CD4-positive, alpha-beta T cell treated with Interleukin-17A for 1 hour (primary cell): ENCODE measurements at places on chromosomes 11 and 22.

- no peak for DNase-seq
Observed at GRCh38 chr11:126182787-126183445, 28.5 kb downstream of the RPUSD4 start.

DNA sequence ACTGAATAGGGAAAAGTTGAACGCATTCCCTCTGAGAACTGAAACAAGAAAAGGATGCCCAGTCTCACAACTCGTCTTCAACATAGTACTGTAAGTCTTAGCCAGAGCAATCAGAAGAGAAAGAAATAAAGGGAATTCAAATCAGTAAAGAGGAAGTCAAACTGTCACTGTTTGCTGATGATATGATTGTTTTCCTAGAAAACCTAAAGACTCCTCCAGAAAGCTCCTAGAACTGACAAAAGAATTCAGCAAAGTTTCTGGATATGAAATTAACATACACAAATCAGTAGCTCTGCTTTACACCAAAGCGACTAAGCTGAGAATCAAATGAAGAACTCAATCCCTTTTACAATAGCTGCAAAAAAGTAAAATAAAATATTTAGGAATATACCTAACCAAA is 471.2 kb upstream of the CNTN5 start:
- DNase-seq, result no peak

- no peak for DNase-seq
Observed at GRCh38 chr11:95725196-95725595, 64.4 kb downstream of the FAM76B start.

DNA sequence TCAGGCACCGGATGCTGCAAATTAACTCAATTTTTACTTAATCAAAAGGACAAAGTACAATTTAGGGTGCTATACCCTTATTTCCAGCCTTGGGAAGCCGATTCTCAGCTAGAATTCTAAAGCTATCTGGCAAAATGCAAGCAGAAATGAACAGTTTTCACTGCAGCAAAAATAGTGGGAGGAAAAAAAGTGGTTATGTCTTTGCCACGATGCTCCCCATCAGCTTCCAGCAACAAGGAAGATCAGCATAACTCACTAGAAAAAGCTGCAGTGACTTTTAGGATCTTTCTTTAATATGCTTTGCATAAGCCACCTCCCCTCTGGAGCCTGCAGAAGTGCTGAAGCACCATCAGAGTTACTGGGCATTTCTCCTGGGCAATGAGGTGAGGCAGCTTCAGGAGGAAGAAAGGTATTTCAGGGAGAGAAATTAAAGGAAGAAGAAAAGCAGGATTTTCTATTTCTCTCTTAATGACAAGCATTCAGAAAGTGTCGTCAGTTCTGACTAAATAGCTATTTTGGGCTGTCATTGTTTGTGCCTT is 702.9 kb downstream of the DLG2 start:
- DNase-seq, result no peak

DNA sequence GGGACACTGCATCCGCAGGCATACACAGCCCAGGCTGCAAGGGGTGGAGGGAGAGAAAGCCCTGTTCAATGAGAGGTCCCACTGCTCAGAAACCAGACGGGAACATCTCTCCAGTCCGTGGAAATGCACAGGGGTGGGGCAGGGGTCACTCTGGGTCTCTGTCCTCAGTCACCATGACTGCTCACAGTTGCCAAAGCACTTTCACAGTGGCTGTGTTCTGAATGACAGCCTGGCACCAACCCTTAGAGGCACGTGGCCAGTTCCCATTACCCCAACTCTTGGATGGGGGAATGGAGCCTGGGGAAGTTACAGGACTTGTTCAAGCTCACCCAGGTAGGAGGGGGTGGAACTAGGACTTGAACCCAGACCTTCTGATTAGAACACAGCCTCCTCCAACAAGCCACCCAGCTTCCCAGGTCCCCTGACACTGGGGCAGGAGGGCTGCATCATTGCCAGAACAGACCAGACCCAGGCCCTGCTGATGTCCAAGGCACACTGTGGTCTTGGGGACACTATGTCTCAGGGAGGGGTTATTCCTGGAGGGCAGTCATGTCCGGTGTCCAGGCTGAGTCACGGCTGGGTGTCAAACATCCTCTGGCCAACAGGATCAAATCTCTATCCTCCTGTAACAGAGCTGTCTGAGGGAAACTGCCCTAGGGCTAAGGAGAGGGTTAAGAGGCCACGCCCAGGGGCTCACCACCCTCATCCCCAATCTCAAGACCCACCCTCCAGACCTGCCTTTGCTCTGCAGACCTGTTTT is 8.2 kb downstream of the ZNF70 start:
- DNase-seq, result no peak

- DNase-seq, result no peak
Observed at GRCh38 chr11:79269611-79270307, 171.1 kb downstream of the TENM4 start.

DNA sequence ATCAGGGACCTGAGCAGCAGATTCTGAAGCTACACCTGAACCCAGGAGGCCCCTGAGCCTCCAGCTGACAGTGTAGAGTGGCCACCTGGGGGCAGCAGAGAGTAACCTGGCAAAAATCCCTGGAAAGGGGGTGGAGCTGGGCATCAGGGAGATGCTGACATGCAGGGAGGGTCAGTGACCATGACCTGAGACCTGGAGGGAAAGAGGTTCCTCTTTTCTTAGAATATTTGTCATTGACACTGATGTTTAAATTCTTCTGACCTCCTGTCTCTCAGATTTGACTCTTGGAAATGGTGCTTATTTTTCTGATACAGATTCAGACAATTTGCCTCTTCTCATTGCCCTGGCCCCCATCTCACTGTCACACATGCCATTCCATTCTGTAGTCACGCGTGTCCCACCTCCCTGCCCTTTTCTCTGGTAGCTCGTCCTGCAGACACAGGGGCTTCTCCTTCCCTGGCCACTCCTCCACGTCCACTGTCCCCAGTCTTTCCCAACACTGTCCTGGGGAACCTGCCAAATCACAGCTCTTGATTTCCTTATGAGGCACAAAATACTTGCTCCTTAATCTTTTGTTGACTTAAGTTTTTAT is 117.2 kb upstream of the IGLL5 start:
- DNase-seq, result peak; percentile 57

- no peak for DNase-seq
Observed at GRCh38 chr22:46528121-46528610, 9.3 kb downstream of the CELSR1 start.

GRCh38 chr22:17578136-17578754 is 14.9 kb downstream of the SLC25A18 start:
- no peak for DNase-seq

DNA sequence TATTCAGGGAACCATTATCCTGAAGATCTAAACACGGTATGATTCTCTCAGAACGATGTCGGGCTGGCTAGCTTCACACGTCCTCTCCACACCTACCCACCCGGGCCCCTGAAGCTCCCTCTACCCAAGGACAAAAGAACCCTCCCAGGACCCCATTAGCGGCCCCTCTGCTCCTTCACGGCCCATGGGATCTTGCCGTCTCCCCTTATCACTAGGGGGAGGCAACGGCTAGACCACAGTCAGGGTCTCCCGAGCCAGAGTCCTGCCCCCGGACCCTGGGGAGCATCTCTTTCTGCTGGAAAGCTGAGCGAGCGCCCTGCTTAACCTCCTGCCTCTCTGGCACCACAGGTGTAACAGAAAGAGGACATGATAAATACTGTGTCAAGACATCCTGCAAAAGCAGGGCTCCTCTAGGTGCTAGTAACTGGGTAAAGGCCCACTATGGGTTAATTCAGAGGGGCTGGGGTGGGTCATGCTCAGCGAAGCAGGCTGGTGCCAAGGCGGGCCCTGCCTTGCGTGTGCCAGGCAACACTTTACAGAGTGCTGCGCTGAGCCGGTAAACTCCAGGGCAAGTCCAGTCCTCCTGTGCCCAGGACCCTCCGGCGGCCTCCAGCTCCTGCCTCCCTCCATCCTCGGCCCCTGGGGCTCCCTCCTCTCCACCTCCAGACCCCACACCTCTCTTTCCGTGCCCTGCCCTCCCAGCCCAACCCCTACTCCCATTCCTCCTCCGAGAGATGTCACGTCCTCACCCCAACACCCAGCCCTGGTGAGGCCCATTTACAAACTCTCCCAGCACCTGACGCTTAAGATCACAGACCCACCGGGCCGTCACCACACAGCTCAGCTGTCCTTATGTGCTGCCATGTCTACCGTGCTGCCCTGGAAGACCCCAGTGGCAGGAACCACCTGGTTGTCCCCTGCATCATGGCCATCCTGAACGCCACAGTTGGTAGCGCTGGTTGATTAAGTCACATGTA is 3.0 kb downstream of the TOLLIP start:
- no peak for DNase-seq

DNA sequence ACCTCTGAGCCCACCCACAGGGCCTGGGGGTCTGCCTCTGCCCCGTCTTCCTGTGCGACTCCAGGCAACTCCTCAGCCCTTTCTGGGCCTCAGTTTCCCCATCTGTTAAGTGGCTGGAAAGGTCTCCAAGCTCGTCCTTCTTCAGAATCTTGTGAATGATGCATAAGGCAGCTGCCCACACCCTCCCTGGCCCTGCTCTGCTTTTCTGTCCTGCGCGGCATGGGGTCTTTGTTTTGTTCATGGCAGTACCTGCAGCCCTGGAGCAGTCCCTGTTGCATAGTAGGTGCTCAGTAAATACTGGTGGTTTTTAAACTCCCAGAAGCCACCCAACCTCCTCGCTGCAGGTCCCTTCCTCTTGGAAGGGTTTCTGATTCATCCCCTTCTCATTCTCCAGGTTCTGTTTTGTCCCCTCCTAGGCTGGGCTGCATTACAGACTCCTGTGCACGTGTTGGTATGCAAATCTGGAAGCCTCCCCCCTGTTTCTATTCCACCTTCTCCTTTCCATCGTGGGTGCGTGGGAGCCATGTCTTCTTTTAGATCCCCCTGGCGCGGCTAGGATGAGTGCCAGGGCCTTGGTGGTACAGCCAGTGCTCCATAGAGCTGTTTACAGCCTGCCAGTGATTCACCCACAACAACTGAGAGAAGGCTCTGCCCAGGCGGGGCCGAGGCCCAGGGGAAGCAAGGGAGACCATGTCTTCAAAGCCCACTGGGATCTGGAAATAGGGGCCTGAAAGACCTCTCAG is 19.3 kb upstream of the SYT7 start:
- no peak for DNase-seq

GRCh38 chr11:126839496-126839895 is 161.1 kb downstream of the KIRREL3 start:
- DNase-seq, result no peak

- no peak for DNase-seq
Observed at GRCh38 chr22:35582218-35582860, 34.8 kb downstream of the MB start.

GRCh38 chr22:42617155-42617983 is 2.7 kb upstream of the POLDIP3 start:
- DNase-seq, result no peak

DNA sequence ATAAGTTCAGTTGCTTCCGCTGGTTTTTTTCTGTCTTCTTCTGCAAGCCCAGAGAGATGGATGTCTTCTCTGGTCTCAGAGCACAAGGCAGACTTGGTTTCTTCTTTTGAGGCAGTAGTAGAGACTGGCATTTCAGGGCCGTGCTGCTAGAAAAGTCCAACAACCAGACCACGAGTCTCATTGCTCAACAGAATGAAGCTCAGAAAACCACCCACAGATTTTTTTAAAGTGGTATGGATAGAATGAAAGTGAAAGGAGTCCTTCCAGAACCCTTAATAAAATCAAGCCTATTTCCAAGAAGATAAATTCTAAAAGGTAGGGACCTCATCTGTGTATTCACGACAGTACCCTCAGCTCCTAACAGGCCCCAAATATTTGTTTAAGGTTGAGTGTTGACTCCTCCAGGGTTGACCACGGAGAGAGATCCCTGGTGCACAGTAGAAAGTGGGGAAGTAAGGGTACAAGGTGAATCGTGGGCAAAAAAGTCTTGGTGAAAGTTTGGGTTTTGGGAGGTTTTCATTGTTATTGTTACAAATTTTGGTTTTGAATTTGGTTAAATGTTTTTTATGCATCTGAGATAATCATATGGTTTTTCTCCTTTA is 43.6 kb upstream of the DDX6 start:
- DNase-seq, result peak; percentile 37

- no peak for DNase-seq
Observed at GRCh38 chr22:27895600-27895999, 23.5 kb downstream of the PITPNB start.

GRCh38 chr22:25702571-25703167 is 39.3 kb upstream of the MYO18B start:
- DNase-seq, result no peak

DNA sequence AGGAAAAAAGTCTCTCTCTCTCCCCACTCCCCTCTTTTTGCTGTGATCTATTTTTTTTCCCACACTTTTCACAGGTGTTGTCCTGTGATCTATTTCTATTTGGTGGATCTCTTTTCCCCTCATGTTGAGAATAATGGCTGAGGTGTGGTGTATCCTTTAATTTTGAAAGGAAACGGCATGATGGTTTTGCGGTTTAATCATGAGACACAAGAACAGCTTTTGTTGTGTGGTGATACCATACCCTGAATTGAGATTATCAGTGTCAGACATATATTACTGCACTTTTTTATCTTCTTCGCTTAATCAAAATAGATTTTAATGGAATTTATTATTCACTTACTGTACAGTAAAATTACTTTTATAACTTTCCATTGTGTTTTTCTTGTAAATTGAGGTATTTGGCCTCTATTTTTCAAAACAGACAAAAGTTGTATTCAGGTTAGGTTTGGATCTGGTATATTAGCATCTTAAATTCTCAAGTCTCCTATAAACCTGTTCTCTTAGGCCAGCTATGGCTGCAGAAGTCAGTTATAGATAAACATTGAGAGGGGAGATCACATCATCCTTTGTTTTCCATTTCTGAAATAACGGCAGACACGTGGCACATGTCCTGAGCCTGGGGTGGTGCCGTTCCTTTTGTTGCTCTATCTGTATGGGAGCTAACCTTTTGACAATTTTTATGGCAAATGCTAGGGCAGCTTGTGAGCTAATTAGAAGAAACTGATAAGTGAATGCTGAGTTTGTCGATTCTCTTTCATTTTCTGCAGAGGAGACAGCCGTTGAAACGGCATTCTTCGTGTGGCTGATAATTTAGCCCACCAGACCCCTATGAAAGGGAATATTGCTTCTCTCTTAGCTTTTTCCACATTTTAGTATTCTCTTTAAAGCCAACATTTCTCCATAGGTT is 25.8 kb downstream of the NF2 start:
- no peak for DNase-seq

GRCh38 chr11:10486161-10486840 is 31.2 kb downstream of the AMPD3 start:
- no peak for DNase-seq
